Hippocampal formation (tissue), 2 donors: ENCODE measurements at places on chromosomes 4 and X.

DNA sequence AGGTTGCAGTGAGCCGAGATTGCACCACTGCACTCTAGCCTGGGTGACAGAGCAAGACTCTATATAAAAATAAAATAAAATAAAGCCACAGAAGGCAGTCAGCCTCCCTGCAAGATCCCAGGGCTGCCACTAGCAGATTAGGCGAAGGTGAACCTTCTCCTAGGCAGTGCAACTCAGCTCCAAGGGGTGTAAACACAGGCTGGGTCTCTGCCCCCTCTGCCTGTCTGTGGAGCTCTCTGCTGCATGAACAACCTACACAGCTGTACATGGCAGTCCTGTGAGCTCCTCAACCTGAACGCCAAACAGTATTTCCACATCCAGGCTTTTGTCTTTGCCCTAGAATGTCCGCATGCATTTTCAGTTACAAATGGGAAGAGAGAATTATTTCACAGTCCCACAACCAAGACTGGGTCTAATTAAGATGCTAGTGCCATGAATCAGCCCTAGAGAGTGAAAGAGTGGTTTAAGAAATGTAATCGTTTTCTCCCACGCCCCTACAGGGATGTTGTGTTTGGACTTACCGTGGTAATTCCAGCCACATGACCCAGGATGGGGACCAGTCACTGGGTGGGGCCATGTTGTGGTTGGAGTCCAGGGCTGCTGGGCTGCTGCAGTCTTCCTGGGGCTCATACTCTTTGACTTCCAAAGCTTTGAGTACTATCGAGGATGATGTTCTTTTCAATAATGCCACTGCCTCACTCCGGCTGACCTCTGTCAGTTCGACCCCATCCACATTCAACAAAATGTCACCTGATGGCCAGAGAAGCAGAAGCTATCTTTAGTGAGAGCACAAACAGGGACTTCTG, 99.0 kb downstream of the FIP1L1 start:
- no peak for DNase-seq

- no peak for DNase-seq
These were observed 508.6 kb upstream of the EPHA5 start for GRCh38 chr4:66178906-66179305.

GRCh38 chr4:118935819-118936218, 47.2 kb downstream of the SYNPO2 start:
- no peak for DNase-seq

DNA sequence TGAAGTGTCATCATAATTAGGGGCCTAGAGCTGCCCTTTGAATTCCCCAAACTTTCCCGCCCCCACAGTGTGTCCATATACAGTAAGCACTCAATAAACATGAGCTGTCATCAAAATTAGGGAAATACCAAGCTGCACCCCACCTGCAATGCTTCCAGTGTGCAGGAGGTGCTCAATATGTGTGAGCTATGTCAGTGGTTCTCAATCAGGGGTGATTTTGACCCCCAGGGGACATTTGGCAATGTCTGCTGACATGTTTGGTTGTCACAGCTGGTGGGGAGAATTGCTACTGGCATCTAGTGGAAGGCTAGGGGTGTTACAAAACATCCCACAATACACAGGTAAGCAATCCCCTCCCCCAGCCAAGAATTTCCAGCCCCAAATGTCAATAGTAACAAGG, 748 bp downstream of the CFP start:
- DNase-seq, result no peak

DNA sequence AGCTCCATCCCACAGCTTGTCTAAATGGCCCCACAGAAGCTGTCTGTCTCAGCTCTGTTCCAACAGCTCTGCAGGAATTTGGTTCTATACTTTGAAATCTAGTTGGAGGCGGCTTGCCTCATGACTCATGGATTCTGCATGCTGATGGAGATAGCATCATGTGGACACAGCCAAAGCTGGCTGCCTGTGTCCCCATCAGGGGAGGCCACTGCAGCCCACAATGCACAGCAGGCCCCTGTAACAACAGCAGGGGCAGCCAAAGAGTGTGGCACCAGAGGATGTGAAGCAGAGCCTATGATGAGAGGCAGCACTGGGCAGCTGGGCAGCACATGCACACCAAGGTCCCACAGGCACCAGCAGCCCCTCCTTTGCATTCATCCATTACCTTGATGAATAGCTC, 67.2 kb downstream of the DCAF12L1 start:
- no peak for DNase-seq

DNA sequence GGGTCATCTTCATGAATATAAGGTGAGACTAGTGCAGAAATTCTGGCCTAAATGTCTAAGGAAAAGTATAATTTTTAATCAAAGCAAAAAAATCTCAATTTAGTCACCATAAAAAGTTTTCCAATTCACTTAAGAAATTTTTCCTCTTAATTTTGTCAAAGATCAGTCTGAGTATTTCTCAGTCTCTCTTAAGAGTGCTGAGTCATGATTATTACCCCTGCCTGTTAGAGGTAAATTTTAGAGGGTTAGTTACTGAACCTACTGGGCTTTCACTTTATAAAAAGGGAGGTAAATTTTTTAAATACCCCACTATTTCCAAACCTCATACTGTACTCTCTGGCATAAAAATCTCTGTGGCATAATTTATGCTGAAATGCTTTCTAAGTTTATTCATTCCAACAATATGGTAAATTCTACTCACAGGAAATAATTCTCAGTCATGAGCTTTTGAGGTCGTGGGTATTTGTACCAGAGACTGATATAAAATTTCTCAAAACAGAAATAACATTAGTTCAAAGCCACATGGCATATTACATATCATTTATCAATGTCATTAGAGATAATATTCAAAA, 122.4 kb downstream of the SLC39A8 start:
- DNase-seq, result no peak

GRCh38 chrX:43998374-43998773, 25.2 kb upstream of the NDP start:
- DNase-seq, result no peak
